KG1 (cell line): ENCODE measurements at places on chromosomes 3 and 15.

DNA sequence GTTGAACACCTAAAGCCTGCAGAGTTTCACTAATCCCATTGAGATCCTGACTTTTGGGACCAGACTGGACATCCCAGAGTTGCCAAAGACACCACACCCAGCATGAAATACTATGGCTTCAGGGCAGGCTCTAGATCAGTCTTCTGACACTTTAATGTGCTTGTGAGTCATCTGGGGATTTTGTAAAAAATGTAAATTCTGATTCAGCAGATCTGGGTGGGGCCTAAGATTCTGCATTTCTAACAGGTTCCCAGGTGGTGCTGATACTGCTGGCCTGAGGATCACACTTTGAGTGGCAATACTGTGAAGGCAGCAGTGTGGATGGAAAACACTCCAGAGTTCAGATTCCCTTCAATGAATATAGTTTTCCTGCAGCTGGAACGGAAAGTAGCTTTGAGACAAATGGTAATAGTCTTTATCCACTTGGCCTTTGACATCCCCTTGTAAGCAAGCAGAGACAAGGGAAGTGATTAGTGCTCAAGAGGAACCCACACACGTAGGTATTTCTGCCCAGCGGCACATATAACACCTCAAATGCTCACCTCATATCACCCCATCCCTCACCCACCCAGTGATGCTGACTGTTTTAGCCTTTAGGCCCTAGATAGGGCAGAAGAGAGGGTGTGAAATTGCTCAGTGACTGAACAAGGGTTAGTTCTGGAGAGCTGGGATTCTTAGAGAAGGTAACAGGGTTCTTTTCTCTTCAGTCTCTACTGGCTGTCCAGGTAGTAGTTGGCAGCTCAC is 51.5 kb upstream of the GSK3B start:
- DNase-seq = no peak

DNA sequence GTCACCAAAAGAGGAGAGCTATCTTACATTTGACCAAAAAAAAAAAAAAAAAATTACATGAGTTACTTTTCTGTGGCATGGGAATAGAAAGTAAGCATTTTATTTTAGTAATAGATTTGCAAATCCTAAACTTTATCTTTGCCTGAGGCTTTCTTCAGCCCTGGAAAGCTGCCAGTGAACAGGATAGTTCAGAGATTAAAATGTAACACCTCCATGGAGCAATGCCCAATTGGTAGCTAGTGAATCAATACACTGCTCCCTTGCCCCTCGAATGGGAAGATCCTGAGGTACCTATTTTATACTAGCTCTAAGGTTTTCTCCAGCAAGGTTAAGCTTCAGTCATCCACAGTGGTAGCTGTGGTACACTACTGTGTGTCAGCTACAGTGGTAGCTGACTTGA is 867.1 kb downstream of the NAALADL2 start:
- DNase-seq = no peak

- no peak for DNase-seq
Measured at GRCh38 chr3:13324835-13325501, 95.2 kb downstream of the NUP210 start.

DNA sequence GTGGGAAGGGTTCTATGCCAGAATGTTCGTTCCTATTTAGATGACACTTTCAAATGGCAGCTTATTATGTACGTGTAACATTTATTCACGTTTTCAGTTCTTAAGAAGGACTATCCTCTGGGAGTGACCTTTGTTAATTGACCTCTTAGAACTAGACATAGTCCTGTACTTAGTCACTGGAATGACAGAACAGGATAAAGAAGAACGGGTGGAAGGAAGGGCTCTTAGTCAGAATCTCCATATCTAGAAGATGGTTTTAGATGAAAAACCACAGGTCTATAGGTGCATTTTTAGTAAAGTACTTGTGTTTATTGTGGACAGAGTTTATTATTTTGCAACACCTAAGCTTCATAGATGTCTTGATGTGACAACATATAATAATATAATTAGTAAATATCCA is 6.5 kb downstream of the METTL6 start:
- DNase-seq = no peak

GRCh38 chr3:166685246-166685645 is 694.9 kb downstream of the ZBBX start:
- DNase-seq = no peak

DNA sequence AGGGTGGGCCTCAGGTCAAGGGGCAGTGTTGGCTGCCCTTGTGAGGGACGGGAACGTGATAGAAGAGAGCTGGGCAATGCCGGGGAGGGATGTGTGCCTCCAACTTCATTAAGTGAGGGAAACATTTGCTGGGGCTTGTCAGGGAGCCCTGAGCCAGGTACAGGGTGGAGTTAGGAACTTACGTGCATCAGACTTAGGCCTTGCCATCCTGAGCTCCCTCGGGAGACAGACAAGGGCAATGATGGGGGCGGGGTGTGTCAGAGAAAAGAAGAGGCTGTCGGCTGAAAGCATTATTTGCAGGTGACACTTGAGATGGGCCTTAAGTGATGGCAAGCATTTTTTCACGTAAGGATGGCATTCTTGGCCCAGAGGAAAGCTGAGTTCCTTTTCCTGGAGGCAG is 1.6 kb downstream of the FAM131A start:
- DNase-seq = no peak

GRCh38 chr15:70646169-70646568 is 117.2 kb downstream of the UACA start:
- DNase-seq = no peak

- no peak for DNase-seq
Measured at GRCh38 chr3:12759097-12759679, at the start of gene TMEM40. TSS of gene TMEM40 (minus strand) at chr3:12759259. CDS start at chr3:12749832, 9,427 bp downstream.

GRCh38 chr3:73212683-73213082 is 151.2 kb downstream of the EBLN2 start:
- no peak for DNase-seq

DNA sequence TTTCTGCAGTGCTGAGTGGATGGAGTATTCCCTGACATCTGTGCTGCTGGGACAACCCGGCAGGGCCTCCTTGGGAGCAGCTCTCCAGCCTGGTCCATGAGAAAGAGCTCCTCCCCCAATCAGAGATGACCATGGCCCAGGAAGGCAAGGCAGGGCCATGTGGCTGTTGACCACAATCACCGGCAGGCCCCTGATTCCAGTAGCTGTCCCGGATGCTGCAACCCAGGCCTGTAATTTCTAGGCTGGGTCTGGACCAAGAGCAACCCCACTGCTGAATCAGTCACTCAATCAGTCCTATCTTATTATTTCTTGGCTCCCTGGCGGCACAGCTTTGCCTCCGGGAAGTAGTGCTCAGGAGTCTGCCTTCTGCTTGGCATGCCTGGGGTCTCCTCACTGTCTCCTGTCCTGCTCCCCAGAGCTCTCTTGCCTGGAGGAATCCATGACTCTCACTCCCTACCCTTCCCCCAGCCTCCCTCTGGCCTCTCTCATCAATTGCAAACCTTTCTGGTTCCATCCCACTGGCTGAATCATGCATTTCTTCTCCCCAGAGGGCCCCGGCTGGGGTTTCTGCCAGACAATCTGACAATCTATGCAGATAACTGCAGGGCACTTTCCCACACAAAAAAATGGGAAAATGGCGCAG is 32.6 kb upstream of the ITGA11 start:
- no peak for DNase-seq

- no peak for DNase-seq
Measured at GRCh38 chr15:39255760-39256159, 325.1 kb upstream of the THBS1 start.

- DNase-seq = no peak
Measured at GRCh38 chr3:33091746-33092145, 5.2 kb downstream of the GLB1 start.

- DNase-seq = no peak
Measured at GRCh38 chr3:196227121-196227561, 10.8 kb downstream of the SLC51A start.

DNA sequence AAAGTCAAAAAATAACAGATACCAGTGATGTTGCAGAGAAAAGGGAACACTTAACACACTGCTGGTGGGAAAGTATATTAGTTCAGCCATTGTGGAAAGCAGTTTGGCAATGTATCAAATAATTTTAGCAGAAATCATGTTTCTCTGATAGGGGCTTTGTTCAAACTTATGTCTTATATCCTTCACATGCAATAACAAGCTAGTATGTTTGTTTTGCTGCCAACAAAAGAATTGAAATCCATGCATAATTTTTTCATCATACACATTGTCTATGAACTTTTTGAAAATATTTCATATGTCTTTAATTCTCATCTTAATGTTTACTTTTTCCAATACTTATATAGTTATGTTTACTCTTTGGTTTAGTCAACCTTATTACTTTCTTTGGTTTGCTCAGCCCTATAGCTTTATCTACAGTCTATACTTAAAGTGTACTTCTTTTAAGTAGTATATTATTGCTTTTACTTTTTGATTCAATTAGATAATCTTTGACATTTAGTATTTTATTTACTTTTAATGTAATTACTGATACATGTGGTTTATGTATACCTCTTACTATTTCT is 639.6 kb upstream of the CBLB start:
- no peak for DNase-seq

- DNase-seq = no peak
Measured at GRCh38 chr3:186996356-186996755, 66.0 kb downstream of the ST6GAL1 start.

- no peak for DNase-seq
Measured at GRCh38 chr15:101562428-101563059, 73.0 kb upstream of the PCSK6 start.

GRCh38 chr3:134536781-134537180 is 50.9 kb downstream of the CEP63 start:
- no peak for DNase-seq

GRCh38 chr3:39208463-39209055 is 16.2 kb upstream of the XIRP1 start:
- DNase-seq = peak; percentile 55

DNA sequence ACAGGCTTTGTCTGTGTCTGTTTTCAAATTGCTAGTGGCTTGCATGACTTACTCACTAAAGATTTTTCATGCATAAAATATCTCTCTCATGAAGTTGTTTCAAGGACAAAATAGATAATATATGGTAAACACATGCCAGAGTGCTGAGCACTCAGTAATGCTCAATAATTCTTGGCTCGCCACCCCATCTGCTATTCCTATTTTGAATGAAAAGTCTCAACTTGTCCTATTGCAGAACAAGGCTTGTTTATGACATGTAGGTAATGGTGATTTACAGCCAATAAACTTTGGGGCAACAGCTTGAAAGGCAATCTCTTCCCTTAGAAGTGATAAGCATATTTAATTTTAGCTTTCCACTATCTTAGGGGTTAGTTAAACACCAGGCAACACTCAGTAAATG is 789.0 kb upstream of the ROBO1 start:
- no peak for DNase-seq

DNA sequence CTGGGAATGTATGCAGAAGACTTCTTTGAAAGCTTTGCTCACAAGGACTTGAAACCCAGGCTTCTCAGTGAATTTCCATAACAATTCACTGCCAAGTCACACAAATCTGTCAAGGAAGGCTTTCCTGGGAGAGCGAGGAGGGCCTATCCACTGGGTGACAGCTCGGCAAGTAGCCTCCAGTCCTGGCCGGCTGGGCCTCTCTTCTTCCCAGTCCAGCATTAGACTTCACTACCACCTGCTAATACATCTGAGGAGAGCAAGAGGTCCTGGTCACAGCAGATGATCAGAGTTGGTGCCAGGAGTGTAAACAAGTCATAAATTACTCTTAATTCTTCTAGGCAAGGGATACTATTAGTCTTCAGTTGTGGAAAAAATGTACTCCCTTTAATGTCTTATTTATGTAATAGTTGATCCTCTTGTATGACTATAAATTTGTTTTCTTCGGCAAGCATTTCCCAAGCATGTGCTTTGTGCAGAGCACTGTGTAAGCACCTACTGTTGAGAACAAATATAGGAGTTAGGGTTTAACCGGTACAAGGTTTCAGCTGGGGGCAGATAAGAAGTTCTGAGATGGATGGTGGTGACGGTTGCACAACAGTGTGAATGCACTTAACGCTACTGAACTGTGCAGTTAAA is 162.9 kb downstream of the VGLL4 start:
- DNase-seq = no peak
